CD4-positive, alpha-beta T cell treated with Interleukin-4 for 4 hours (primary cell): ENCODE measurements at places on chromosomes 3 and 15.
A peak's percentile ranks its signal among the peaks of the same experiment; 100 is the strongest.

DNA sequence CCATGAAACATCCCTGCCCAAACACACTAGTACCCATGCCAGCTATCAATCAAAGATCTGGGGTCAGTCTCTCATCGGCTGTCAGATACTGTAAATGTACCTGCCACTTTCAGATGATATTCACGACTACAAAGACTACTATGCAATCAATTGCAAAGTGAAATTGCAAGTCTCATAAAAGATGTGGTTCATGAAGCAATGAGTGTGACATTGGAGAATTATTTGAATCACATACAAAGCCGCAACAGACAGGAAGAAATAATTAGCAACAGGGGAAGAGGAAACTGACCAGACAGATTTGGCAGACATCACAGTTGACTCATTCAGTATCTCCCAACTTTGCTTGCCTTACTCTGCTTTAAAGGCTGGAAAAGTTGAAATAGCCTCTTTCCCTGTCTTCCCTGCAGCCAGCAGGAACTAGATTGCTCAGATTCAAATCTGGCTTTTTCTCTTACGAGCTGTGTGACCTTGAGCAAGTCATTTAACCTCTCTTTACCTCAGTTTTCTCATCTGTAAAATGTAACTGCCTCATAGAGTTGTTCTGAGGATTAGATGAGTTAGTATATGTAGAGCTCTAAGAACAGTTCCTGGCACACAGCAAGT is 95.7 kb upstream of the C3orf80 start:
- DNase-seq: no peak

- peak; percentile 54 for DNase-seq
Measured at GRCh38 chr3:177196456-177197040, 734 bp downstream of the TBL1XR1 start.

DNA sequence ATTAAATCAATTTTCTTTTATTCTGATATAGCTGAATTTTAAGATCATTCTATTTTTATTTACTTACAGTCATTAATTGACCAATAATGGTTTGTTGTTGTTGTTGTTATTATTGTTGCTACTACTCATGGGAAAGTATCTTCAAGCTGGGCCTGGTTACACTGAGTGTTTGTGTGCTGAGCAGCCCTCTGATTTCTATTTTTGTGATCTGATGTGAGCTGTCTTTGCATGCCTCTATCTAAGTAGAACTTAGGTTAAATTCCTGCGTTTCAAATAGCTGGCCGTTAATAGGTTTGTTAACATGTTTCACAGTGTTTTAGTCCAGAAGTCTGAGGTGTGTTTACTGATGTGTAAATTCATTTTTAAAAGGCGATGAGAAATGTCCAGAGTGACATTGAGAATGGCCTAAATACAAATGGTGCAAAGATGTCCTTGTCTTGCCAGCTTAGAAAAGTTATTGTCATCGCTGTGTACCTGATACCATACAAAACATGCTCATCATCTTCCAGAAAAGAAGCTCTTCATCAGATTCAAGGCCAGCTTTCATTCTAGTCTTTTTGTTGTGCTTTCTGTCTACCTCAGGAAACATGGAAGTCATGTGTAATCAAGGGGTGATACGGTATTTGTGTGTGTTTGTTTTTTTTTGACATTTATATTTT is 15.8 kb downstream of the ARIH2 start:
- DNase-seq: no peak

GRCh38 chr15:91049378-91050127 is 27.2 kb upstream of the VPS33B start:
- peak; percentile 66 for DNase-seq

DNA sequence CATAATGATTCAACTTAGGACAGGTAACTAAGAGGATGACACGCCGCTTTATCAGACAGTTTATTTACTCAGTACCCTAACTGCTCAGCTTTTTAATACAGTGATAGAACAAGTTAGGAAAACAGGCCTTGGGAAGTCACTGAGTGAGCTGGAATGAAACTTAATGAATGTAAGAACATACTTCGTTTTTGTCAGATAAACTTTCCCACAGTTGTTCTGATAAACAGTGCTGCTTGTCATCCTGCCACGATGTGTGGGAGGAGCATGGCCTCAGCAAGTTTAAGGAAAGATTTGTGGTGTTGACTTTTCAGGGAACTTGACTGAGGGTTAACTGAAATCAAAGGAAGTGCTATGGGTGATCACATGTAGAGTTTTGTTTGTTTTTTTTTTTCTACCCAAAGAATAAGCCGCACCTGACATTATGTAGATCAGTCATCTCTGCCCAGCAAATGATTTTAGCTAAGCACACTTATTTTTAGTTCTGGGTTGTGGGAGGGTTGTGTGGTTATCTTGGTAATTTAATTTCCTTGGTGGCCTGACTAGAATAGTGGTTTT is 5.6 kb upstream of the P2RY14 start:
- DNase-seq: peak; percentile 16

DNA sequence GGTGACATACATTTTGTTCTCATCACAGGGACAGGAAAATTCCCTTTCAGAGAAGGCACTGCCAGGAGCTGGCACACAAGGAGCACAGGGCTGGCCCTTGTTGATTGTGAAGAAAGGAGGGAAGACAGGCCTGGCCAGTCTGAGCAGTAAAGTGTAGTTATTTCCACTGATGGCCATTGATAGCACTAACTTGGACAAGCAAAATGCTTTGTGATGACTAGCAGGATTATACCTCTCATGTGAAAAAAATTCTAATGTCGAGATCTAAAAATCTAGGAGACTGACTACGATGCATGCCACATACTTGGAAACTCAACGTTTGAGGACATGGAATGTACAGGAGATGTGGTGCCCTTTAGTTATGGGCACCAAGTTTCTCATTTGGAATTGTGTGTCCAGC is 54.3 kb upstream of the ST8SIA2 start:
- no peak for DNase-seq

GRCh38 chr15:69727121-69727924 is 274.7 kb downstream of the RPLP1 start:
- DNase-seq: no peak

- DNase-seq: no peak
Measured at GRCh38 chr3:2995195-2995594, 115.0 kb downstream of the IL5RA start.

DNA sequence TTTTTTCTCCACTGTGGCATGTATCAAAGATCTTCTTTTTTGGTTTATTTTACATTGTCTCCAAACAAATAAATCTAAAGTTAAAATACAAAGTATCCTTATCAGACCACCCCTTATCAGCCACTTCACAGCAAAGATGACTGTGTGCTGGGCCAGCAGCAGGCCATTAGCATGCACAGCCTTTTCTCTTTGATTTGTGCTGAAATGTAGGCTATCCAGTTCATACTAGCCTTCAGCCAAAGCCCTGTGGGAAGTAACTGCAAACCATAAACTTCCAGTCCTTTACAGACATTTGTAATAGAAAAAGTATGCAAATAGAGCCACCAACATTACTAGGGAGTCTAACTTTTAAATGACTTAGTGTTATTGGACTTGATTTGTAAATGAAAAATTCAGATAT is 816.3 kb downstream of the FHIT start:
- no peak for DNase-seq

DNA sequence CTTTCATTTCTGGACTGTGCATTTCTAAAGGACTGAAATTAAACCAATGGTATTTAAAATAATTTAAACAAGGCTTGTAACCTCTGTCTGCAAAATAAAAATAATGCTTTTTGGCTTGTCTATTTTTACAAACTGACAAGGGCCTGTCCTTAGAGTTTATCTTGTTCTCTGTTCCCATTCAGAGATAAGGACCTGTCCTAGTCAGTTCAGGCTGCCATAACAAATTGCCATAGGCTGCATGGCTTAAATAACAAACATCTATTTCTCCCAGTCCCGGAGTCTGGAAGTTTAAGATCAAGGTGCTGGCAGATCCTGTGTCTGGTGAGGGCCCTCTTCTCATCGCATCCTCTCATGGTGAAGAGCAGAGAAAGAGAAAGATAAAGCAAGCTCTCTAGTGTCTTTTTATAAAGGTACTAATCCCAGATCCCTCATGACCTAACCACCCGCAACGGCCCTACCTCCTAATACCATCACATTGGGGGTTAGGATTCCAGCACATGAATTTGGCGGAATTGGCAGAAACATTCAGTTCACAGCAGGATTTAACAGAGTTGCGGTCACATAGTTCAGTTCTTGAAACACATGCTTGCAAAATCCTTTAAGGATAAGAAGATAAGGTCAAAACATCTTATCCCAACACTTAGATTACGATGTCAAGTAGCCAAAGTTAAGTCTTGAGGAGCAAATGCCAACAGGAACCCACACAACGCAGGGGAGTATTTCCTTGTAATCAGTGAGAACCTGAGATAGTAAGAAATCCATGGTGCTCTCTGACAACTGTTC is 17.8 kb downstream of the KBTBD8 start:
- no peak for DNase-seq

GRCh38 chr3:159953325-159954085 is 35.1 kb upstream of the IL12A start:
- DNase-seq: no peak

GRCh38 chr3:72018343-72018984 is 233.5 kb upstream of the PROK2 start:
- no peak for DNase-seq

DNA sequence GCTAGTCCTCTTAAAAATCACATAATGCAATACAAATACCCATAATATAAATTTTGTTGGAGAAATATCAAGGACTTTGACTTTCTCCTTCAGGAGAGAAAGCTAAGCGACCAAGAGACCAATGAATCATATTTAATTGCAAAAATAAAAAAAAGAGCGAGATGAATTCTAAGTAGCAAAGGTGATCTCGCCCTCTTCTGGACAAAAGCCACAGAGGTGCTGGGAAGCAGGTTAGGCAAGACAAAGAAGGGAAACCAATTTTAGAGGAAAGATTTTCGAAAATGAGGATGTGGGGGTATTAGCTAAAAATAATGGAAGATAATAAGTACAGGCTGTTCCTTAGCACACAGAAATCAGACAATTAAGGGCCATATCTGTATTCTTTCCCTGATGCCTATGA is 111.4 kb upstream of the PLAAT1 start:
- no peak for DNase-seq

- DNase-seq: no peak
Measured at GRCh38 chr3:2274526-2274925, 175.9 kb downstream of the CNTN4 start.

DNA sequence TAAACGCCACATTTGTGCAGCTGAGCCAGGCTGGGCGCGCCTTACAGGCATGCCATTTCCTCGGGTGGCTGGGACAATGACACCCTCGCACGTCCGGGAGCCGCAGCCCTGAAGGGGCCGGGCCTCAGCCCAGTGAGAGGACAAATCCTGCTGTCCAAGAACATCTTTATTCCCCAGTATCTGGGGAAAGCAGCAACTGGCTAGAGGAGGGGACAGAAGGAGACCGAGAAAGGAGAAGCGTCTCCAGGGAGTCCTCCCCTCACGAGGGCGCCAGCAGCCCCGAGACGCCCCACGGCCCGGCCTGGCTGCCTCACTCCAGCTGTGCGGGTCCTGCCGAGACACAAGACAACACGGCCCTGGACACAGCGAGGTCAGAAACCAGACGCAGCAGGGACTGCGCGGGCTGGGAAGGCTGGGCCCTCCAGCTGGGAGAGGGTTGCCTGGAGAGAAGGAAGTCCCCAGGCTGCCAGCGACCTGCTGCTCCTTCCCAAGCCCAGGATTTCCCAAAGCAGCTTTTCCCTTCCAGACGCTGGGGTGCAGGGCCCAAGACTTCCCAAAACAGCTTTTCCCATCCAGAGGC is 130.2 kb downstream of the CHSY1 start:
- peak; percentile 24 for DNase-seq
